Fibroblast of pulmonary artery (primary cell): ENCODE measurements at places on chromosomes 16 and 17.

GRCh38 chr16:30068750-30069610 lies 3.4 kb downstream of the ALDOA start:
- peak; percentile 47 for DNase-seq

- no peak for DNase-seq
Measured at GRCh38 chr17:10776381-10776780, 27.5 kb downstream of the TMEM238L start.

DNA sequence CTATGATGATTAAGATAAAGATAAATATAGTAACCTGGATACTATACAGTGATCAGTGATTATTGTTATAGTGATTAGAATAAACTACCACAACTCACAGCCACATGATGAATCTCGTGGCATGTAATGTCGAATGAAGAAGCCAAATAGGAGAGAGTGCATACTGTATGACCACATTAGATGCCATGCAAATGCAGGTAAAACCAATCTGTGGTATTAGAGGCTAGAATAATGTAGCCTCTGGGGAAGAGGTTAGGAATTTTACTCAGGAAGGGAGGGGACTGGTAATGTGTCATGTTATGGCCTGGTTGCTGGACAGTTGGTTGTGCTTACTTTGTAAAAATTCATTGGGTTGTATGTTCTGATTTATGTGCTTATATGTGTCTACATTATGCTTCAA lies 402.7 kb downstream of the CDH13 start:
- DNase-seq = no peak

GRCh38 chr16:89586853-89587252 lies 11.3 kb downstream of the CPNE7 start:
- peak; percentile 64 for DNase-seq

GRCh38 chr17:47897561-47897960 lies 1.5 kb downstream of the SP2 start:
- DNase-seq = no peak

GRCh38 chr17:2694381-2695242 lies 17.0 kb downstream of the CLUH start:
- no peak for DNase-seq

- DNase-seq = no peak
Measured at GRCh38 chr17:73731733-73732132, 87.5 kb upstream of the SDK2 start.

- no peak for DNase-seq
Measured at GRCh38 chr16:86982347-86982596, 334.9 kb downstream of the C16orf95 start.

DNA sequence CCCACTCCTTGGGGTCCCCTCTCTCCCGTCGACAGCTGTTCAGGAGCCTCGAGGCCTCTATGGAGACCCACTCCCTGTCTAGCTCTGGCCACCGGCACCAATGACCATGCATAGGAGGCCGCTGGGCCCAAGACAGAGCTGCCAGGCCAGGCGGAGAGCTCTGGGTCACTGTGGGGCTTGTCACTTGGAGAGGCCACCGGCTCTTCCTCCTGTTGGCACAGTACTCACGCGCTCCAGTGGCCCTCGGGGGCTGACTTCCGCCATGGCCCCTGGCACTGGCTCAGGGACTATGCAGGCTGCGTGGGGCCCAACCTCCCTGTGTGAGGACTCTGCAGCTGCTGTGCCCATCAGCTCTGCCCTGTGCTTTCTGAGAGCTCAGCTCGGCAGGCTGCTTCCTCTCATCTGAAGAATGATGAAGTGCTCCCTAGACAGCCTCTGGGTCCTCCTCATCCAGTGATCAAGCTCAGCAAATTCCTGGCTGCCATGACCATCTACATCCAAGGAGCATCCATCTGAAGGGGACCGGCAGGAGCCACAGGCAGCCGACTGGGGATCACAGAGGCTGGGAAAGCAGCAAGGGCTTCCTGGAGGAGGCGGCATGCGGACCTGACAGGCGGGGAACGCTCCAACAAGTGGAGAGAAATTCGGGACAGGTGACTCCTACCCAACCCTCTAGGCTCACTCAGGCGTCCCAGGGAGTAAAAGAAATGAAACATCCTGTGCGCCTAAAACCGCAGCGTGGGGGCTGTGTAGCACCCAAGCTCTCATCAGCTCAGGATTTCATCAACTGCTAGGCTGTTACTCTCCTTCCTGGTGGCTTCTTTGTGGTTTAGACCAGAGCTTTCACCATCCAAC lies 16.8 kb downstream of the GALNS start:
- DNase-seq = no peak

DNA sequence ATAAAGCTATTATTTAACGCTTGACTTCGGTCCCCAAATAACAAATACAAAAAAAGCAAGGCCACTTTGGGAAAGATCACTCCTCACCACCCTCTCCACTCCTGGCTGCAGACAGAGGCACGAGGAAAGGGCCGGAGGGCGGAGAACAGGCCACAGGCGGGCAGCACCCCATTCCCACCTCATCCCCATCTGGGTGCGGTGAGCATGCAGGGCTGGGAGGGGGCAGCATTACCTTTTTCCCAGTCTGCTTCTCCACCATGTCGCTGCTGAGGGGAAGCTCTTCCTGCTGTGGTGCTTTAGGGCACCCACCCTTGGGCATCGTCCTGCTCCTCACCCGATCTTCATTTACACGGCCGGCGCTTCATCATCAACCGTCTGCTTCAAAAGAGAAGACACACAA lies 99.2 kb downstream of the ZNF778 start:
- no peak for DNase-seq

GRCh38 chr17:37373530-37374159 lies 2.1 kb upstream of the C17orf78 start:
- peak; percentile 92 for DNase-seq

DNA sequence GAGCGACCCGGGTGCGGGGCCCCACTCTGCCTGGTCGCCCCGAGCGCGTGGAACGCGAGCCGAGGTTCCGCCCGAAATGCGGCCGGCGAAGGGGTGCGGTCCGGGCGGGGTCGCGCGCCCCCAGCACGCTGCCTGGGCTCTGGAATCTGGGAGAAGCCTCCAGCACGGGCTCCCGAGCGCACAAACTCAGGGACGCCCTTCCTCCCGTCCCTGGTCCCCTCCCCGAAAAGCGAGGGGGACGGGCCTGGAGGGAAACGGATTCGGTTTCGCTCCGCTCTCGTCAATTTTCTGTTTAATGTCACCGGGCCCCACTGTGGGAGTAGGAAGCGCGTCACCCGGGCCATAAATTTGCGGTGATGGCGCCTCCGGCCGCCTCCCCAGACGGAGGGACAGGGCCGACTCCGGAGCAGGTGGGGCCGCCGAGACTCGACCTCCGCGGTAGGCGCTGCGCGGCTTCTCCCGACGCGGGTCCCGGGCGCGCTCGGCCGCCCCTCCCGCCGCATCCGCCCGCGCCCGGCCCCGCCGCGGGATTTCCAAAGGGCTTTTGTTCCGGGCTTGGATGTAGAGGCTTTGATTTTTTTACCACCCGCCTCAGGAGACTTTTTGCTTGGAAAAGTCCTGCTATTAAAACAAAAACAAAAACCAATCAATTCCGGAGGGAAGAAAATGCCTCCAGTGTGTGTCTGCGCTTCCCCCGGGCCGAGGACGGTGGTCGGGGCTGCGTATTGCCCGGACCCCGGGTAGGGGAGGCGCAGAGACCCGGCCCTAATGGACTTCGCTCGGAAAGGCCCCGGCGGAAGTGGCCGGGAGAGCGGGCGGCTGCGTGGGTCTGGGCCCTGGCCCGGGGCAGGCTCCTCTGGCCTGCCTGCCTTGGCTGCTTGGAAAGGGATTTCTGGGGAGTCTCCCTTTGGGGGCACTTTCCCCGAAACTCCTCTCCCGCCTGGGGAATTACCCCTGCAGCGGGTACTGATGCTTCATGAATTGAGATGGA lies 7.9 kb upstream of the BAHCC1 start:
- DNase-seq = peak; percentile 63

DNA sequence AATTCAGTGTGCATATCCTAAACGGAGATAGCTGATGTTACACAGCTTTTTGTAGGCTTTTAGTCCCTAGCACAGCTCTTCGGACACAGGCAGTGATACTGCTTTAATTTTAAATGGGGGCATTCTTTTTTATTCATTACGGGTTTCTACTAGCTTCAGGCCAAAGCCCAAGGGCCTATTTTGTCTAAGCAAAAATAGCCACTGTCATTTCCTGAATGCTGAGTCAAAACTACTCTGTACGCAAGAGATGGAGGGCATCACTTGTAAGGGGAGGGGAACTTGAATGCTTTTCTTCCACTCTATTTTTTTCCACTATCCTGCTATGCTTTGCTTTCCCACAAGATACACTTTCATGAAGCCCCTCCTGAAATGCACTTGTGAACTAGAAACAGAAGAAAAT lies 360.7 kb downstream of the PMP22 start:
- DNase-seq = peak; percentile 9

GRCh38 chr17:11212792-11213191 lies 28.2 kb upstream of the SHISA6 start:
- DNase-seq = no peak
